ENCODE measurements at places on chromosomes 11 and 22.

- peak; percentile 57 for DNase-seq
These were observed 9.2 kb upstream of the FAM83F start for GRCh38 chr22:39985383-39986035.

- DNase-seq: no peak
These were observed 20.7 kb upstream of the MTMR2 start for GRCh38 chr11:95944623-95945022.

DNA sequence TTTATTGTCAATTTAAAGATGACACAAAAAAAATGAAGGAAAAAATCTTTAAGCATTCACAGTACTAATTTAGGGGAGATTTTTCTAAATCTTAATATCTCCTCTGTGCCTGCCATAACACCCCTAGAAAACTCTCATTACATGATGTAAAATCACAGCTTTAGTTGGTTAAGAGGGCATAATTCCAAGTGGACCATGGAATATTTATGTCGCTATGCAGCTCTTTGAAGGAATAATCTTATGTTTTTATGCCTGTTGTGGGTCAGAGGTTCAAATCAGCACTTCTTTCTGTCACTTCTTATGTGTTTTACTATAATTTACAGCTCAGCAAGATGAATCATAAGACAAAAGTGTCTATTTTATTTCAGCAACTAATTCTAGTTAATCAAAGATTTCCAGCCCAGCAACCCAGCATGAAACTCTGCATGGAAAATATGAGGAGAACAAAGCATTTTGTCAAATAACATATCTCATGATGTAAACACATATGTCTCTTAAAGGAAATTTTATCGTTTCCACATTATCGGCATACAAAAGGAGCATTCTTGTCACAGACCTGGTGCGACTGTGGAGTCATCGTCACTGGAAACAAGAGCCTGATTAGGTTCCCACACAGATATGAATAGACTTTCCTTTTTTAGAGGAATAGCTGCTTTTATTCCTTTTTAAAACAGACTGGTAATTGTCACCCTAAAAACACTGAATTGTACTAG lies 274.8 kb downstream of the SOX6 start:
- DNase-seq: no peak

DNA sequence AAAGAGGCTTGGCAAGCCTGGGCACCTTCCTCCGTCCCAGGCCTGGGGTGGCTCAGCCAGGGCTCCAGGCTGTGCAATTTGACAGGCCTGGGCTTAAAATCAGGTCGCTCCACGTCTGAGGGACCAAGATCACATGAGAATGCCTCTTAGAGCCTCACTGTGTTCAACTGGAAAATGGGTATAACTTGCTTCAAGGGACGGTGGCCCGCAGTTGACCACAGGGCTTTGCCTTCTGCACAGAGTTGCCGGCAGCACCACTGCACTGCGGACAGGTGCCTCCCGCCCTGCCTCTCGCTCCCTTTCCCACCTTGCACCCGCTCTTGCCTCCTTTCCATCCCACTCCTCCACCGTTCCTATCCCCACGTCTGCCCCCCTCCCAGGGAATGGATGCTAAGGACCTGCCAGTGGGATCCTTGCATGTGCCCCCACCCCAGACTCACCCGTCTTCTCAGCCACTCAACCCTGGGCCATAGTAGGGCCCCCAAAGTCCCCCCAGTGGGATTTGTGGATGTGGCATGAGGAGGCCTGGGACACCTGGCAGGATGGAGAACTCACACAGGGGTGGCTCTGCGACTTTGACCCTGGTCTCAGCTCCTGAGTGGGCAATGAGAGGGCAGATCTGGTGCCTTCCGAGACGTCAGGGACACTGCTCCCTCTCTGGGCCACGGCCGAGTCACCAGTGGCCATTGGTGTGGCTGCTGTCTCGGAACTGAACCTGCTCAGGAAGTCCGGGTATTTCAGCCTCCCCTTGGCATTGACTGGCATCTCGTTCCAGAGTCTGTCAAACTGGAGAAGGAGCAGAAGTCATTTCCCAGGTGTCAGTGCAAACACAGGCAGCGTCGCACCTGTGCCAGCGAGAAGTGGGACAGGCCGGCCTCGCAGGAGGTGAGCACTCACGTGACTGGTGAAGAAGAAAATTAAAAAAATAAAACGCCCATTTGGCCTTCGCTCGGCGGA lies 128.0 kb downstream of the MPPED1 start:
- no peak for DNase-seq

- DNase-seq: peak; percentile 17
These were observed 720 bp downstream of the UFD1 start for GRCh38 chr22:19478045-19478900.

- no peak for DNase-seq
These were observed 176.7 kb downstream of the BCR start for GRCh38 chr22:23357053-23357452.

GRCh38 chr11:118930094-118930712 lies 4.5 kb upstream of the BCL9L start:
- peak; percentile 88 for DNase-seq

GRCh38 chr11:14783788-14784187 lies 108.2 kb downstream of the CYP2R1 start:
- DNase-seq: no peak

DNA sequence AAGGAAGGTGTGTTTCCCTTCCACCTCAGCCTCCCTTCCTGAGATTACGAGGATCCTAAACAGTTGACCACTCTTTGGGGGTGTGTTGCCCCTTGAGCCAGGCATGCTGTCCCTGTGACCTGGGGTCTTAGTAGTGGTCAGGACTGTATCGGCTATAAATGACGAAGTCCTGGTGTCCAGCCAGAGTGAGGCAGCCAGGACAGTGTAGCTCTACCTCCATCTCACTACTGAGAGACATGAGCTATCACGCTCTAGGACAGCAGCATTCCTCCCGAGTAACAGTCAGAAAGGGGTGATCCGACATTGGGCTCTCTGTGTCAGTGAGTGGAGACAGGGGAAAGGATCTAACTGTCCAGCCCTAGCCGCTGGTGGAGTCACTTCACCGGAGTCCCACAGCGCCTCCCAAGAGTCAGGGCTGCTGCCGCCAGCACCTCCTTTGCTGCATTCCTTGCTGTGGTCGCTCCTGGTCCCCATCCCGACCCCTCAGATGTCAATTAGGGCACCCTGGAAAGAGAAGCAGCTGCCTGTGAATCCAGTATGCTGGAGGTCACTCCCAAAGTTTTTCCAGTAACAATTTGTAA lies 3.3 kb upstream of the B3GNT6 start:
- DNase-seq: no peak

DNA sequence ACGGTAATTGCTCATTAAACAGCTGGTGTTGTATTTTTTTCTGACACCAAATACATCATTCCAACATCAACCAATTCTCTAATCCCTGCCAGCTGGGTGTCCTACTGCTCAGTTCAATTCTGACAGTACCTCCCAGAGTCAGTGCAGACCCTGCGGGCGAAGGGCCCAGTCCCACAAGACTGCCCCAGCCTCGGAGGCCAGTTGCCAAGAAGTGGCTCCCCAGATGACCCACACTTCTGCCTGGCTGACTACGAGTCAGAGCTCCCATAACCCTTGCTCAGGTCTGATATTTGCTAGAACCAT lies 147.2 kb downstream of the CTTN start:
- no peak for DNase-seq

GRCh38 chr11:48123934-48124755 lies 92.5 kb upstream of the OR4B1 start:
- no peak for DNase-seq

Measured in GM12865 (cell line).